ENCODE measurements at places on chromosomes 3 and 15.

DNA sequence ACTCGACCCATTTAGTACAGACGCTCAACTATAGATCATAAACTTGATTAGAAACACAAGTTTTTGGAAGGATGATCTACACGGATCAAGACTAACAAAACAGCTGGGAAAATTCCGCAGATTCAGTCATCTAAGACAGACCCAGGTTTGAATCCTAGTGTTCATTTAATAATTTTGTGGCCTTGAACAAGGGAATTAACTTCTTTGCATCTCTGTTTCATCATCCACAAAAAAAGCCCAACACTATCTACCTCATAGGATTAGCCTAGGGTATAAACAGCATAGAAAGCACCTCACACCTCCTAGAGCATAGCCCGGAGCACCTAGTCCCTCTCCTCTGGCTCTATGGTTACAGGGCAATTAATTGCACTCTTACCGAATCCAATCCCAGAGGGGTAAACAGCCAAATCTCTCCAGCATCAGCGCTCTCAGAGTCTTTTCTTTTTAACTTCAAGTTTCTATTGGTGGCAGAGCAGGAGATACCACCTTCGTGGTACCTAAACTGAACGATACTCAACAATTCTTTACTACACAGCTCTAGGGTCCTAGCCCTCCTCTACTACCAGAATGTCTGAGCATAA, 3.5 kb downstream of the TBL1XR1 start:
- DNase-seq, result no peak

DNA sequence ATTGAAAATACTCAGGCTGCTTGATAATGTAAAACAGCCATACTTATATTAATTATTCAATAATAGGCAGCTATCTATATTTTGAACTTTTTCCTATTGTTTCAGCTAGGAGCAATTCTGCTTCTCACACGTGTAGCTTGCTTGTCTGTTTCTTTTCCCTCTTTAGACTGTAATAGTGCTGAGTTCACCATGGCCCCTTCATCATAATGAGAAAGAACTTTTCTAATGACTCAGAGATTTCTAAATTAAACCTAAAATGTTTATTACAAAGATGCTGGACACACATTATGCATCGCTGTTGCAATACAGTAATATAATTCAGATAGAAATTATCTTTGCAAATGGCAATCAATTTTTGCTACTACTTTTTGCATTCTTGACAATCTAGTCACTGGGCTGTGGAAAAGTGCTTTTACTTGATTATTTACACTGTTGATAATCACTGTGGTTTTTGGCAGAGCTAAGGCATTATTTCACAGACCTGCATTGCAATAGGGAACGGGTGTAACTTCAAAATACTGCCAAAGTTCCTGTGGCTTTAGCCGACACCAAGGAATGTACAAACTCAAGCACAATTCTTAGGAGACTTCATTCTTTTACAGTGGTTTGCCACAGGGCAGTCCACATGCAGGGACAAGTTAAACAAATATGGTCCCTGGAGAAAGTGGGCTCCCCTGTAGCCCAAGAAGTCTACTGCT, 281.0 kb upstream of the TBL1XR1 start:
- no peak for DNase-seq

DNA sequence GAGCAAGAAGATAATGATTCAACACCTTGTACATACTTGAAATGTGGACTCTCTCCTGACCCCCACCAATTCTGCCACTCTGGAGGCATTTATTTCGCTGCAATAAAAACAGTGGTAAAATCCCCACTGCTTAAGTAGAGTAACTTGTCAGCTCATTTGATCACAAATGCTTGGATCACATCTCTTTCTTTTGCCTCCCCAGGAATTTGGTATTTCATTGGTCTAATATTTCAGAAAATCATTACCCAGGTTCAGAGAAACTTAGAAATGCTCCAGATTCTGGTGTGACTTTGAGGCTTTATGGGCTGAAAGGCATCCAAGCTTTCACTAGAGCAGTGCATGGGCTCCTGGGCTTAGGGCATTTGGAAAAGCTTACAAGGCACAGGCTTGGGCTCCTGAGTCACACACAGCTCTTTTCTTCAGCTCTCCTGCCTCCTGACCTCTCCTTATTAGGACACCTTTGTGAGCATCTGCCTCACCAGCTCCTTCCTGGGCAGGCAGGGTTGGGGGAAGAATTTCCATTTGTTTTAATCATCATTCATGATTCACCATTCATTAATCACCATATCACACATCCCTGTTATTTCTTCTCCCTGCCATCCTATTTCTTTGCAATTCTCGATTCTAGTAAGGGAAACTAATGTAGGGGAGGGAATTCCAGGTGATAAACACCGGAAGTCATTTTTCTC, 22.5 kb downstream of the CDCP1 start:
- DNase-seq, result no peak

- DNase-seq, result no peak
Observed at GRCh38 chr3:14929310-14930074, 17.9 kb upstream of the NR2C2 start.

- no peak for DNase-seq
Observed at GRCh38 chr3:32155117-32155516, 48.7 kb downstream of the GPD1L start.

GRCh38 chr3:125460233-125460632, 59.8 kb downstream of the SNX4 start:
- DNase-seq, result no peak

GRCh38 chr15:31262901-31263671, 63.5 kb upstream of the KLF13 start:
- no peak for DNase-seq

DNA sequence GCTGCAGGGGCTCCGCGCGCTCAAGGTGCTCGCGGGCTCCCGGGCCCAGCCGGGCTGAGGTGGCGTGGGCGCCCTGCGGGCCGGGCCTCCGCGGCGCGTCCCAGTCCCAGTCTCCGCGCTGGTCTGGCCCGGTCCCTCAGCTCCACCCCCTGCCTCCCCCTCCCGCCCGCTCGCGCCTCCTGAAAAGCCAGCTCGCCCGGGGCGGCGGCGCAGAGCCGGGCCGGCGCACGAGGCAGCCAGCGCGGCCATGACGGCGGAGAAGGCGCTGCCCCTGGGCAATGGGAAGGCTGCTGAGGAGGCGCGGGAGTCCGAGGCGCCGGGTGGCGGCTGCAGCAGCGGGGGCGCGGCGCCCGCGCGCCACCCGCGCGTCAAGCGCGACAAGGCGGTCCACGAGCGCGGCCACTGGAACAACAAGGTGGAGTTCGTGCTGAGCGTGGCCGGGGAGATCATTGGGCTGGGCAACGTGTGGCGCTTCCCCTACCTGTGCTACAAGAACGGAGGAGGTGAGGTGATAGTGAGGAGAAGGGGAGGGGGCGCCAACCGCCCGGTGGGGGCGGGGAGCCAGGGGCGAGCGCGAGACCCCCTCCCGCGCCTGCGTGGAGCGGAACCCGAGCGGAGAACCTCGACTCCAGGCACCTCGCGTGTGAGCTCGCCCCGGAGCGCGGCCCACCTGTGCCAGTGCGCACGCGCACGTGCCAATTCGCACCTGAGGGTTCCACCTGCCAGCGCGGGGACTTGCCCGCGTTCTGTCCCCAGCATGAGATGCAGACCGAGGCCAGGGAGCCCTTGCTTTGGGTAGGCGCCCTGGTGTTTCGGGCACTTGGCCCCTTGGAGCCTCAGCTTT, at the start of gene SLC6A11:
SLC6A11 (plus strand) TSS at position 210 of the 844 bp plus-strand sequence; CDS start at position 248, 38 bp downstream.
- DNase-seq, result no peak

DNA sequence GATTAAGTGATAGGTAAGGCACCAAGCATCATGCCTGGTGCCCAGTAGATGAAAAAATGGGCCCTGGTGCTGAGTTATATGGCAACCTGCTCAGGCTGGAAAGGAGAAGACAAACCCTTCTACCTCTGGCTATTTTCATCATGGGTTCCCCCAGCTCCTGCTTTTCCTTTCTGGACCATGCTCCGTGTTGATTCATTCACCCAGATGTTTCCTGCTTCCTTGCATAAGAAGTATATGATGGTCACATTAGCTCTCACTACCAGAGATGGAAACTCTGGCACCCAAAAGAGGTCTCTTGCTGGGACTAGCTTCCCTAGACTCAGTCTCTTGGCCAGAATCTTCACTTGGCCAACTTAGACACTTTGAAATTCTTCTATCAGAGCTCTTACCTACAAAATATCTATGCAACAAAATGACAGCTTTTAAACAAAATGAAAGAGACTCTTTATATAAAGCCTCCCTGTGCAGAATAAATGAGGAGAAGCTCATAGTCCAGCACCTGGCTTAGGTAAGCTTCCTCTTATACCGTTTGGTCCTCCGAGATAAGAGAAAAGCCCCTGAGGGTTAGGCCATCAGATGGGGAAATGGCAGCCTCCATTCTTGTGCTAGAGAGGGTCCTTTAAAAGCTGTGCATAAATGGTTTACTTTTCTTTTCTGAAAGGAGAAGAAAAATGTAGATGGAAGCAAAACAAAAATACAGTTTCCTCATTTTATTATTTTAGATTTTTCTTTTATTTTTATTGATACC, 46.8 kb upstream of the MCF2L2 start:
- no peak for DNase-seq

- no peak for DNase-seq
Observed at GRCh38 chr15:61946778-61947177, 113.5 kb downstream of the VPS13C start.

DNA sequence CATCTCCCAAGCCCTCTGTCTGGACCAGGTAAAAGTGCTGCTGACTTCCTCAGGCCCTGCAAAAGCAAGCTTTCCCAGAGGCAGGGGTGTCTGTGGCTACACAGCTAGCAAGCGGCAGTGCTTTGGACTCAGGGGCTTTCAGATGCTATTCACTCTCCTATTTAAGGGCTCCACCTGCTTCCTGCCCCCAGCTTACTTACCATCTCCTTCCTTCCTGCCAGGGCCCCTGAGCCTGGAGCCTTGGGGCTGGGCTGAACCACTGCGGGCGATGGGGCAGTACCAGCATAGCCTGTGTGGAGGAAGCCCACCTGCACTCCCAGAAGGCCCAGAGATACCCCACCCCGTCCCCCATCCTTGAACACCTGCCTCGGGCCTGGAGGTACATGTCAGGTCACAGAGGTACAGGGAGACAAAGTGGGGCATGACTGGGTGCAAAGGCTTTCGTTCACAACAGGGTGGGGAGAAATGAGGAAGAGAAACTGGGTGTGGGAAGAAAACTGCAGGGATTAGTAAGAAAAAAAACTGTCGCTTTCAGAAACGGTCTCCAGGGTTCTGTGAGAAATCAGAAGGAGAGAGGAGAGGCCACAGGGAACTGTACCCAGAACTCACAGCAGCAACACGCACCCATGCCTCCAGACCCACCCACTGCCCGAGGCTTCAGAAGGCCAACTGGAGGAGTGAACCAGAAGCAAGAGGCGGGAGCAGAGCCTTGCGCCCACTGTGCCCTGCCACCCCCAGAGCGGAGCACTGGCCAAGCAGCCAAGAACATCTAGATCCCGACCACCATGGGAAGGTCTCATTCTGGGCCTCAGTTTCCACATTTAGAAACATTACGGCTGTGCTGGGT, 49.5 kb downstream of the CCDC12 start:
- DNase-seq, result no peak

Data from NCI-H1105 (cell line).